NCI-H526 (cell line): ENCODE measurements at places on chromosomes 6 and 20.

GRCh38 chr6:101011186-101011585, 130.1 kb upstream of the ASCC3 start:
- DNase-seq: peak; percentile 14

DNA sequence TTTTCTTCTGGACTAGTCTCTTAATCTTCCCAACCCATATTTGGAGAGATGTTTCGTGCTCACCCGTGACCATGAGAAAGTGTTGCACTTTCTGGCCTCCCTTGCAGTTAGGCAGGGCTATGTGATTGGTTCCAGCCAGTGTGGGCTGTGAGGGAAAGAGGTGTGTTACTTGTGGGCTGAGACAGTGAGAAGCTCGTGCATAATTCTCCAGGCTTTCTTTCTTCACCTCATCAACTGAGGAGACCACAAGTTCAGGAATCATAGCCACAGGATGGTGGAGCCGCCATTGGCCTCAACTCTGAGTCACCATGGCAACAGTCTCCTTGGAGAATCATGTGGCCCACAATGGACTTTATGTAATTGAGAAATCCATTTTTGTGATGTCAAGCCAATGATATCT, 57.5 kb upstream of the FUCA2 start:
- DNase-seq: no peak

DNA sequence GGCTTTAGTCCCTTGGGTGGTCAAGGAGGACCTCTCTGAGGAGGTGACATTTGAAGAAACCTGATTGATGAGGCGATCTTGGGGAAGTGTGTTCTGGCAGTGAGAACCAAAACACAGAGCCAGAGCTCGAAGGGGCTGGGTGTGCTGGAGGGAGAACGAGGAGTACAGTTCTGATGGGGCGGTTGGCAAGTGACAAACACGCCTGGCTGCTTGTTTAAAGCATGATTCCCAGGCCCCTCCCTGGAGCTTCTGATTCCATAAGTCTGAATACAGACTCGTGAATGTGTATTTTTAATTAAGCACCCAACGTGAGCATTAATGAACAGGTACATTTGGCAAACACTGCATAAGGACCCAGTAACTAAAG, 886 bp upstream of the NFATC2 start:
- DNase-seq: no peak

- no peak for DNase-seq
Observed at GRCh38 chr6:71412559-71413140, 124.0 kb downstream of the OGFRL1 start.

DNA sequence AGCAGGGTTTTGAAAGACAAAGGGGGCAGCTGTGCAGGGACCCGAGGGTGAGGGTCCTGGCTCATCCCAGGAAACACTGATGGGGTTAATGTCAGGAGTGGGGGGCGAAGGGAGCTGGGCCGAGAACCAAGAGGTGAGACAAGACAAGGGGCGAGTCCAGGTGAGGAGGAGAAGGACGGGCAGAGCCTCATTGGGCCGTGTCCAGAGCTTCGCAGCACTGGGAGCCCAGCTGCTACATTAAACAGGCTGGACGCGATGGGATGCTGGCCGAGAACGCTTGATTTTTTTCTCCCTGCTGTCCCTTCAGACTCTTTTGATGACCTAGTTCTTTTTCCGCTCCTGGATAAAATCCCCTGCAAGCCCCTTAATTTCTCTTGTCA, 172.8 kb upstream of the SNX9 start:
- DNase-seq: no peak
